Thymus (tissue), 14 donors: ENCODE measurements at places on chromosomes 2 and 18. TPM values are rescaled to one million over a fixed set of nuclear protein-coding genes. Genes with fewer than 3 reads are reported as not detected.

- H3K4me3 ChIP-seq, result no peak overlapping the region
- H3K4me1 ChIP-seq, result no peaks in the 10 kb centered on the region
- DNase-seq, result no peak
- no peaks in the 10 kb centered on the region for H3K27me3 ChIP-seq
- no peak overlapping the region for H3K27ac ChIP-seq
- no peaks in the 10 kb centered on the region for H3K36me3 ChIP-seq
These were observed 536.3 kb upstream of the TNP1 start for GRCh38 chr2:217396165-217396564.

- DNase-seq, result no peak
- no peak overlapping the region for H3K4me3 ChIP-seq
- no peak overlapping the region for H3K27ac ChIP-seq
- H3K36me3 ChIP-seq, result no peaks in the 10 kb centered on the region
- no peaks in the 10 kb centered on the region for H3K4me1 ChIP-seq
These were observed 73.6 kb downstream of the NPAS2 start for GRCh38 chr2:100893392-100894104.

LRP2 gene
- total RNA-seq, result 0.05 TPM

DNA sequence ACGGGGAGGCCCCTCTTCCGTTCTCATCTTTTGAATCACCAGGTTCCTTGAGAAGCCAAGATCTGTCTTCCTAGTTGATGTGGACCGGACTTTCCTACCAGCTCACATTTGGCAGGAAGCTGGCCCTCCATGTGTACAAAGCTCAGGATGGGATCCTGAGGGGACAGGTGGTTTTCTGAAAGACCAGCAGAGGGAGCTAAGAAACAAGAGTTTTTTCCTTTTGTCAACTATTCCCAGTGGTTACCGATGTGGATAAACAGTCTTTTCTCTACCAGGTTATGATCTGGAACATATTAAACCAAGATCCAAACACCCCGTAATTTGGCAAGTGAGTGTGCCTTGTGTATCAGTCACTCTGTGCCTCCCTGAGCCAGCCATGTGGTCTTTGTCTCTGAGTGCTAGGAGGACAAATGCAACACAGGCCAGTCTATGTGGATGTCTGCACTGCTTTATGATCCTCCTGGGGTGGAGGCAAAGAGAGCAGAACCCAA, 25.1 kb upstream of the ARHGAP25 start:
- DNase-seq, result peak; percentile 56
- H3K4me1 ChIP-seq, result peaks cover 5% of the 10 kb centered on the region
- H3K4me3 ChIP-seq, result no peak overlapping the region
- H3K27me3 ChIP-seq, result no peaks in the 10 kb centered on the region

- DNase-seq, result no peak
- no peak overlapping the region for H3K27ac ChIP-seq
- no peaks in the 10 kb centered on the region for H3K4me1 ChIP-seq
- H3K4me3 ChIP-seq, result no peak overlapping the region
These were observed 83.6 kb downstream of the SESTD1 start for GRCh38 chr2:179181002-179181401.

DNA sequence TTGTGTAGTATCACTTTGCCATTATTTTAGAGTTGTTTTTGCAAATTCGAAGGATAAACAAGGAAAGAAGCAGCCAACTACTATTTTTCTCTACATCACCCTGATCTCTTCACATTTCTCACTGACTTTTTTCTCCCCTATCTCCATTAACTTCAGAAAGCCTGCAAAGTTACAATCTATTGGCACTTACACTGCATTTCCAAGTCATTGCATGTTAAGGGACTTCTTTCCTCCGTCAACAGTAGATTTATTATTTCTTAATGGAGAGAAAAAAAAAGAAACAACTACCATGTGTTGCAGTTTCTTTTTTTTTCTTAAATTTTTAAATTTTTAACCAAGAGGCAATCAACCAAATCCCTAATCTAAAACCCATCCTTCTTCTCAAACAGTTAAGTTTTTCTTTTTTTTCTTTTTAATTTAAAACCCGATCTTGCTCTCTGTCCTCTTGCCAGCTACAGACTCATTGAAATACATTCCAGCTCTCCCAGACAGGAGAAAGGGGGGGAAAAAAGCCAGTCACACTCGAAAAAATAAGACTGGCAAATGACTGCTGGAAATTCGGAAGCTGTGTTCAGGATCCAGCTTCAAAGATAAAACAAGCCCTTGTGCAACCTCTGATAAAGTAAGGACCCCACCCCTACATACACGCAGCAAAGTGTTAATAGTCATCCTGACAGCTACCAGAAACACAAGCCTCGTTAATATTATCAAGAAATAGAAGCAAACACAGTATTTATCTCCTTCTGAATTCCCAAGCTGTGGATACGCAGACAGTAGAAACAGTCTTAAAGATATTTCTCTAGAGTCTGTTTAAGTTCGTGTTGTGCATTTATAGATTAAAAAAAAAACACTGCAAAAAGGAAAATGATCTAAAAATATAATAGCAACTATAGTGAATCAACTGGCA, 1.3 kb downstream of the LRRTM4 start:
- H3K4me3 ChIP-seq, result no peak overlapping the region
- H3K27me3 ChIP-seq, result no peaks in the 10 kb centered on the region
- H3K27ac ChIP-seq, result no peak overlapping the region
- H3K36me3 ChIP-seq, result no peaks in the 10 kb centered on the region

DNA sequence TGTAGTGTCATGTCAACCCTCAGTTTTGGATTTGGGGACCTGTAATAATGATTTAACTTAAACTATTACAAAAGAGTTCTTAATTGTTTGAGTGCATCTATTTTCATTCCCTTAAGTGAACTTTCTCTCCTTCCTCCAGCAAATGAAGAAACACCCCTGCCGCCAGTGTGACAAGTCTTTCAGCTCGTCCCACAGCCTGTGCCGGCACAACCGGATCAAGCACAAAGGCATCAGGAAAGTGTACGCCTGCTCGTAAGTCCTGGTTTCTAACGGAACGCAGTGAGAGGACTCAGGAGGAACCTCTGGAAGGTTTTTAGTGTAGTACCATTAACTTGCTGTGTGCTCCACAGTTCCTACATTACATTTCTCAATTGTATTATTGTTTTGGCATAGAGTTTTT, 114.2 kb downstream of the ZNF532 start:
- H3K4me1 ChIP-seq, result no peaks in the 10 kb centered on the region
- H3K27me3 ChIP-seq, result no peaks in the 10 kb centered on the region
- no peak for DNase-seq
- no peak overlapping the region for H3K4me3 ChIP-seq
- no peak overlapping the region for H3K27ac ChIP-seq
- no peaks in the 10 kb centered on the region for H3K36me3 ChIP-seq

EGR4 gene
- total RNA-seq, result 0.05 TPM

DNA sequence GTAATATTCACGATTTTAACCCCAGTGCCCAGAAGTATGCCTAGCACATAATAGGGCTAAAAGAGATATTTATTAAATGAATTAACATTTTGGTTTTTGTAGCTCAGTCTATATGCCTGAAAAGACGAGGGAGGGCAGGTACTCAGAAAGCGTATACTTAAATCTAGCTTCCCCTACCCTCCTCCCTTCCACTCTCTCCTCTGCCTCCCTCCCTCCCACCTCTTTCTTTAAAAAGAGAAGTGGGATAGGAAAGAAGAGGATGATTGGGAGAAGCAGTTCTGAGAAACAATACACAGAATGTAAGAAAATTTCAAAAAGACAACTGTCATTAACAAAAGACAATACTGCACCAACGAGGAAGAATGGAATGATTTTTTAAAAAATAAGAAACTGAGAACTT, 39.8 kb downstream of the CHMP3 start:
- H3K27me3 ChIP-seq, result no peaks in the 10 kb centered on the region
- no peak overlapping the region for H3K27ac ChIP-seq
- H3K4me3 ChIP-seq, result no peak overlapping the region
- no peak for DNase-seq
- H3K4me1 ChIP-seq, result no peaks in the 10 kb centered on the region
- H3K36me3 ChIP-seq, result peaks cover 8% of the 10 kb centered on the region

GRCh38 chr2:12176623-12177454, 430.4 kb downstream of the LPIN1 start:
- DNase-seq, result no peak
- no peaks in the 10 kb centered on the region for H3K36me3 ChIP-seq
- peak overlapping the region; percentile 46 for H3K27ac ChIP-seq
- peaks cover 33% of the 10 kb centered on the region for H3K4me1 ChIP-seq
- no peak overlapping the region for H3K4me3 ChIP-seq

DNA sequence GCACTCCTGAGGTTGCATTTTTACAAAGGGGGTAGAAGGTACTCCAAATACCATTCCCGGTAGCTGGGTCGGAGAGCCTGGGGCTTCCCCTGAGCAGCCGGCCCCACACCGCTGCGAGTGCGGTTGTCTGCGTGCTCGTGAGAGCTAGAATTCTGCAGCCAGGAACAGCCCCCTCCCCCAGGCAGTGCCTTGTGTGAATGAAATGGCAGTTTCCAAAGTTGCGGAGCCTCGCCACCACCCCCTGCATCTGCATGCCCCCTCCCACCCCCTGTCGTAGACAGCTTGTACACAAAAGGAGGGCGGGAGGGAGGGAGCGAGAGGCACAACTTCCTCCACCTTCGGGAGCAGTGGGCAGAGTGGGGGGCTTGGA, 1.1 kb downstream of the MYCN start:
- H3K36me3 ChIP-seq, result peaks cover 10% of the 10 kb centered on the region
- no peak for DNase-seq
- peaks cover 14% of the 10 kb centered on the region for H3K4me1 ChIP-seq
- H3K27me3 ChIP-seq, result peaks cover 50% of the 10 kb centered on the region

DNA sequence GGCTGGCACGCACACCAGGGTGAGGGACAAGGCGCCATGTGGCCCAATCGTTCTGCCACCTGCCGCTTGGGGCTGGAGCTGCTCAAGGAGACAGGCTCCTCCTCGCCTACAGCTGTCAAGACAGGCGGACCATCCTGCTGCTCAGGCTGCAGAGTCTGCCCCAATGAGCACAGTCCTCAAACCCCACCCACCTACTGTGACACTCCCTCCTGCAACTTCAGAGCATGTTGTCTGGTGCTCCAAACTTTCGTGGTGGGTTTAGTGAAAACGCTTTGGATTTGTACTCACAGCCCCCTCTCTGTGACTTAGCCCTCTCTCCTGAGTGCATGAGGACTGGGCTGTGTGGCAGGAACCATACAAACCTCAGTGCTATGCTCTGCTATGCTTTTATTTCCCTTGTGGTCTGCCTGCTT, 23.2 kb upstream of the SLC35F6 start:
- peak; percentile 50 for DNase-seq
- H3K27me3 ChIP-seq, result peaks cover 7% of the 10 kb centered on the region
- H3K4me3 ChIP-seq, result no peak overlapping the region
- no peak overlapping the region for H3K27ac ChIP-seq
- H3K4me1 ChIP-seq, result peaks cover 15% of the 10 kb centered on the region
